Activated naive CD4-positive, alpha-beta T cell treated with anti-CD3 and anti-CD28 coated beads, Interleukin-2, amount 50 U/mL, for 16 hours (primary cell): ENCODE measurements at places on chromosomes 12 and 14.
A peak's percentile ranks its signal among the peaks of the same experiment; 100 is the strongest.

DNA sequence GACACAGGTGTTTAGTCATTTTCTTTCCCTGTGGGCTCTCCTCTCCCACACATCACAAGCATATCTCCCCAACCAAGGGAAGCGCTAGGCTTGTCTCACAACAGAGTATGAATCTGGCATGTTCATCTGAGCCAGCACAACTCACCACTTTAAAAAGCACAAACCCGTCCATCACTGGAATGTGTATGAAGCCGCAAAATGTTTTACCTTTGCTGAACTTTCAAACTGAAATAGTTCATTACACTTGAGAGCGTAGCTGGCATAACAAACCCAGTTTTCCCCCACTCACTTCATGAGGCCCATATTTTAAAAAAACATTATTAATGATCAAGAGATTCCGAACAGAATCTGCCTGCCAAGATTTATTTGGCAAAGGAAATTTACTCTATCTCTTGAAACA lies 15.8 kb downstream of the NID2 start:
- DNase-seq = no peak

- DNase-seq = peak; percentile 43
Measured at GRCh38 chr12:99043319-99043914, 398.3 kb downstream of the APAF1 start.

DNA sequence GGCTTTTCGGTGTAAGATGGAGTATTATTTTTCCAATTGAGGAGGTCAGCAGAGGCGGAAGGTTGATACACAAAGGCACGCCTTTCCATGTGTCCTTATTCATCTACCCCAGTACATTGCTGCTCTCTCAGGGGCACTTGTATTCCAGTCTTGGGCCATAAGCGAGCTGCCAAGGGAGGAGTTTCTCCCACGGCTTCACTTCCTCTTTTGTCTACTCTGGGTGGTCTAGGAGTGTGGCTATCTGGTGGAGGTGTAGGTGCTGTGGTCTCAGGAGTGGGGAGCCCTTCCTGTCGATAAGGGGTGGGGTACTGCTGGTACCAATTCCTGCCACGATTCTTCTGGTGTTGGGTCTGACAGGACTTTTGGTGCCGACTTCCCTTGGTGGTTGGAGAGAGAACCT lies 73.4 kb downstream of the GAS2L3 start:
- no peak for DNase-seq

DNA sequence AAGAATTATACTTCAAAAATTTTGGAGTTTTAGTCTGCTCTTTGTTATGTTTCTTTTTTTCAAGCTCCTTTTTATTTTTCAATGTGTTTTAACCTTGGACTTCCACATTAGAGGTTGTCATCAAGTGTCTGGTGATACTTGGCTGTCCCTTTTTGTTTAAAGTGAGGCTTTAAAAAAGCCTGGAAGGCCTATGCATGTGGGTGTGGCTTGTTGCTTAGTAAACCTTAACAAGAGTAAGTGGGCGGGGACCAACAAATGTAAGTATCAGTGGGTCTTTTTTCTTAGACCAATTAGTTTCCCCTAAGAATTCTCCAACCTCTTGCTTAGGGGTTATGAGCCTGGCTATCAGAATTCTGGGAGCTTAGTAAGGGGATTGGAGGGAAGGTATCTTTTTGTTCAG lies 26.4 kb downstream of the HCFC2 start:
- no peak for DNase-seq
